Astrocyte (in vitro differentiated cells and primary cell): ENCODE measurements at places on chromosomes 1 and 21. TPM values are rescaled to one million over a fixed set of nuclear protein-coding genes. Genes with fewer than 3 reads are reported as not detected.
A peak's percentile ranks its signal among the peaks of the same experiment; 100 is the strongest.

DNA sequence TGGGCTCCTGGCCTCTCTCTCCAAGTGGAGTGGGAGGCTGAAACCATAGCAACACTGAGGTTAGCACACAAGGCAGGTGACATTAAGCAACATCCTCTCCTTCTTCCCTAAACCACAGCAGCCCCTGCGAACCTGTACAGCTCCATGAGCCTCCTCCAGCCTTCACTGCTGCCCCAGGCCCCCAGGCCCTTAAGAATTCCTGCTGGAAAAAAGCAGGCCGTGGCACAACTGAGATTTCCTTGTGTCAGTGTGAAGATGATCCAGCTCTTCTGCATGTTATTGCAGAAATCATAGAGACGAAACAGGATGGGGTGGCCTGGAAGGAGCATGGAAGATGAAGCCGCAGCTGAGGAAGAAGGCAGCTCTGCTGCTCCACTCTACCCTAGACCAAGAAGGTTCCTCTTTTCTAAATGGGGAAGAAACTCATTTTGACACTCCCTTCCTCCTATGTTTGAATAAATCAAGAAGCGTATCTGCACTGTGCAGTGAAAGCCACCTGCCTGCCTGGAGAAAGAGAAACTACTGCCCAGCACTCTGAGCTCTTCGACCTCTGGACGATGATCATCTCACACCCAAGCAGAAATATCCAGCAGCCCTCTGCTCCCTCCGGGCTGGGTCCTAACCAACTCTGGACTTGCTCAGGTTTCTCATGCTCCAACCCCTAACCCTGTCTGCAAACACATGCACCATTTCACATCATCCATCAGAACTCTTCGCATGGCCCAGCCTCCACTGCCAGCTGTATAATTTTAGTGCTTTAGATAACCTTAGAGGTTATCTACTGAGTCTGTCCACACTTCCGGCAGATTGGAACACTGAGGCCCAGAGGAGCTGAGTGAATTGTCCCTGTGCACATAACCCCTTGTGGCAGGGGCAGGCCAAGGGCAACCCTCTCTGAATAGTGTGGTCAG is 20.7 kb downstream of the SH3BP5L start:
- no peak for DNase-seq

DIO1 gene
- total RNA-seq, result not detected in 2 replicates

DNA sequence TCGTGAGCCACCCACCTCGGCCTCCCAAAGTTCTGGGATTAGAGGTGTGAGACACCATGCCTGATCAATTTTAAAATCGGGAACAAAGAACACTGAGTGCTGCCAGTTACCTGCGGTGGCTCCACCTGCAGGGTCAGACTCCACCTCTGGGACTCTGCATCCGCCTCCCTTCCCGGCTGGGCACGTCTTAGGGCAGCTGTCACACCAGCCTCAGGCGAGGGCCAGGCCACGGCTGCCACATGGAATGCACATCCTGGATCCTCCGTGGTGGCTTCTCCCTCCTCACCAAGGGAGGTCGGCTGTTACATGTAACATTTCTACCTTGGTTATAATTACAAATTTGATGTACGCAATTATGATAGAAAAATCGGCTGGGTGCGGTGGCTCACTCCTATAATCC is 5.9 kb upstream of the MXRA8 start:
- DNase-seq, result no peak

DNA sequence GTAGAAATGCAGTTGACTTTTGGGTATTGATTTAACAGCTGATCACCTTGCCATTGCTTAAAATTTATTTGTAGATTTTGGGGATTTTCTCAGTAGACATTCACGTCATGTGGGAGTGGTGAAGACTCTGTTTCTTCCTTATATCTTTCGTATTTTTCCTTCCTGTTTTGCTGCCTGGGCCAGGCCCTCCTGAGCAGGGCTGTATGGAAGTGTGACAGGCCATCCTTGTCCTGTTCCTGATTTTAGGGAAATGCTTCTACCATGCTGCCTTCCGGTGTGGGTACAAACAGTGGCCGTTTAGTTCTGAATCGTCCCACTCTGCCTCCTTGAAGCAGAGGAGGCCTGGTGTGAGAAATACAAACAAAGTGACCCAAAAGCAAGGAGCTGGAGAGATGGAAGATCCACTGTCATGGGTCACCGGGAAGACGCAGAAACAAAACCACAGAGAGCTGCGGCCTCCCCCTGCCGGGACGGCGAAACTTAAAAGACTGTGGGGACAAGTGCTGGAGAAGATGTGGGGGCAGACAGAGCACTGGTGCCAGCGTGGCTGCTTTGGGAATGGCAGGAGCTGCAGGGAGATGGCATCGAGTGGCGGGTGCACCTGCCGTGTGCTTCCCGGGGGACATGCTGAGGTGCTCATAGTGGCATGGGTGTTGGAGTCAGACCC is 7.6 kb downstream of the AGPAT3 start:
- DNase-seq, result no peak

S100A7 gene
- total RNA-seq, result not detected in 2 replicates

NUDT4B gene
- 0.79 and 1.2 TPM in 2 replicates for total RNA-seq

GRCh38 chr1:159921700-159922504 is 3.4 kb downstream of the TAGLN2 start:
- peak; percentile 53 for DNase-seq

KLF17 gene
- total RNA-seq, result 0.09 TPM in 1 of 2 replicates, not detected in the other

NKAIN1 gene
- total RNA-seq, result 5.6 and 6.8 TPM in 2 replicates

MYOM3 gene
- 1.0 and 1.4 TPM in 2 replicates for total RNA-seq

GRCh38 chr1:59971464-59971911 is 44.9 kb upstream of the CYP2J2 start:
- DNase-seq, result no peak

DNA sequence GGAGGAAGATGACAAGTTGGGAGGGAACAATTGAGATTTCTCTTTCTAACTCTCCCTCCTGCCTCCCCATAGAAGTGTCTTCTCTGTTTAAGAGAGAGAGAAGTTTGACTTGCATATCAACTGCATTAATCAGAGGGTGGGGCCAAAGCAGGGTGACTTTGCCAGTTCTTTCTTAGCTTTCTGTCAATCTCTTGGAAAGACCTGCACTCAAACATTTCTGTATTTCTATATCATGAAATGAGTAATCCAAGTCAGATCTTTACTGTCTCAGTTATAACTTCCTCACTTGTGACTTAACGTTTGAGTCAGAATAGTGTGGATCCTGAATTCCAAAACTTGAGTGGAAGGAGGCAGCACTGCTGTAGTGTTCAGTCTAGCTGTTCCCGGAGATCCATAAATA is 180.8 kb upstream of the KCNK2 start:
- peak; percentile 67 for DNase-seq

LRP8 gene
- total RNA-seq, result 12.8 and 13.9 TPM in 2 replicates

- DNase-seq, result no peak
These were observed 322.8 kb downstream of the TTLL7 start for GRCh38 chr1:83676106-83676505.

GRCh38 chr1:103108376-103109150 is at the start of gene COL11A1:
Gene COL11A1, minus strand, starts transcription at chr1:103108522. Its CDS starts 344 bp downstream, at chr1:103108178.
- peak; percentile 56 for DNase-seq

EDN2 gene
- total RNA-seq, result 0.45 TPM in 1 of 2 replicates, not detected in the other

GRIK3 gene
- 0.12 and 0.16 TPM in 2 replicates for total RNA-seq

DNA sequence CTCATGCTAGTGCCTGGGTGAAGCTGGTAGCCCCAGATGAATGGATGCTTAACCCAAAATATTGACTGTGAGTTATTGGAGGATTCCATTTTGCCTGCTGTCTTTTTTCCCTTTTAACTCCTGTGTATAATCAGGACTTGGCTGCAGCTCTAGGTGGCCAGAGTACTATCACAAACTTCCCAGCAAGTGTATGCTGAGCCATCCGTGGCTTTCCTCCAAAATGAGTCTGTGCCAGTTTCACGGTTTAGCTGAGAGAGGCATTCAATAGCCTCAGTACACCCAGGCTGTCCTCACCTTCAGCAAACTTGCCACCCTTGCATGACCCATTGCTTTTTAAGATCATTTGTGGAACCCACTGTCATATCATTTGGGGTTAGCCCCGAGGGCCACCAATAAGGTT is 5.3 kb upstream of the DPT start:
- no peak for DNase-seq

GUCA2A gene
- total RNA-seq, result not detected in 2 replicates

GRCh38 chr1:35915693-35916092 is 15.2 kb upstream of the AGO3 start:
- DNase-seq, result no peak

- no peak for DNase-seq
These were observed 26.6 kb downstream of the ABCG1 start for GRCh38 chr21:42245331-42246193.

IL22RA1 gene
- not detected in 2 replicates for total RNA-seq

GRCh38 chr1:169060043-169060722 is 46.3 kb upstream of the ATP1B1 start:
- no peak for DNase-seq

- DNase-seq, result no peak
These were observed 651.8 kb downstream of the LMO4 start for GRCh38 chr1:87980494-87980893.

DNA sequence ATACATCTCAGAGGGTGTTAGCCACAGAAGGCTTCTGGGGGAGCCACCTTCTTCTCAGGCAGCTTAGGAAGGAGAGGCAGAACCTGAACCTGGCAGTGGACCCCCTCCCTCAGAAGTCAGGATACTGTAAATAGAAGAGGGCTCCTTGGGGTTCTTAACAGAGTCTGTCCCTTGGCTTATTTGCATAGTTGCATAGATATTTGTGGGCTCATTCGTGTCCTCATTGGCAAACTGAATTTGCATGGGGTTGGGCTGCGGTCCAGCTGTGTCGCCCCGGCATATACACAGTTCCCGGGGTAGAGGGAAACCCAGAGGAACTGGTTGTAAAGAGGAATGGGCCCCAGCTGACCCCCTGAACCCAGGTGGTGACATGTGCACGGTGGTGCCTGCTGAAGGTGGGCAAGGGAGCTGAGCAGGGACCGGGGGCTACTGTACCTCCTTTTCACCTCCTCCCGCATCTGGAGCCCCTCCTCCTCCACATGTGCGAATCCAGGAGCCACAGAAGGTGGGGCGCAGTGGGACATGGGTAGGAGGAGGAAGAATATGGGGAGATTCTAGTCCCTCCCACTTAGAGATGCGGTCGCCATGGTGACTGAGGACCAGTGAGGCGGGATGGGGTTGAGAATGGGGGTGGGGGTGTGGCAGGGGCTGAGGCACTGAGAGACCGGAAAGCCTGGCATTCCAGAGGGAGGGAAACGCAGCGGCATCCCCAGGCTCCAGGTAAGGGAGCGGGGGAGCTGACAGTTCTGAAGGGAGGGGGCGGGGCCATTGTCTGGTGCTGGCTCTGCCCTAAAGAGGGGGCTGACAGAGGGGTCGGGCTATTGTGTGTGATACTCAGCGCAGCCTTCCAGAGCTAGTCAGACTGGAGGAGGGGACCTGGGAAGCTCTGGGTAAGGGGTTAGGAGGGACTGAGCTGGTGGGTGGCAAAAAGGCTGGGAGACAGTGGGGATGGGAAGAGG is 3.7 kb upstream of the SEMA4A start:
- no peak for DNase-seq

- DNase-seq, result no peak
These were observed 59.4 kb upstream of the GNG4 start for GRCh38 chr1:235709018-235709417.

DNA sequence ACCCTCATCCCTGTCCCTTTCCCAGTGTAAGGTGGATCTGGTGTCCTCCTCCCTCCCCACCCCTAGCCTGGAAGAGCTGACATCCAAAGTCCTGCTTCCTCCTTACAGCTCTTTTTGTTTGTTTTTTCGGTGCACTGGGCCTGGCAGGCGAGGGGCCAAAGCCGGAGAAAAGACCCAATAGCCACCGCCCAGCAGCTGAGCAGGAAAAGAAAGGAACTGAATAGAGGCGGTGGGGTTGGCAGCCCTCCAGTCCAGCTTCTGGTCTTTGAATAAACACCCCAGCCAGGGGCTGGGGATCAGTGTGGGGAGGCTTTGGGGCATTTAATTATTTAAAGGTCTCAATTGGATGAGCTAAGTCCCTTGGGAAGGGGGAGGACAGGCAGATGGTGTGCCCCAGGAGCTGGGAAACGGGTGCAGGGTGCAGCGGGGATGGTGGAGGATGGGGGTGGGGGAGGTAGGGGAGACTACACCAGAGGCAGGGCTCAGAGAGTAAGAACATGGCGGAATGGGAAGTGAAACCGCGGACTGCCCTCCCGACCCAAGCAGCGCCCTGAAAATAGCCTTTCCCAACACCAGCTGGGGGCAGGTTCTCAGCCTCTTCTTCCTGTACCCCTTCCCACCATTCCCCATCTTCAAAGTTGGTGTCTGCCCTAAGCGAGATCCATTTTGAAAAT is 20.2 kb downstream of the BTG2 start:
- no peak for DNase-seq

- DNase-seq, result no peak
These were observed 11.3 kb upstream of the HEATR1 start for GRCh38 chr1:236615399-236616148.

DNA sequence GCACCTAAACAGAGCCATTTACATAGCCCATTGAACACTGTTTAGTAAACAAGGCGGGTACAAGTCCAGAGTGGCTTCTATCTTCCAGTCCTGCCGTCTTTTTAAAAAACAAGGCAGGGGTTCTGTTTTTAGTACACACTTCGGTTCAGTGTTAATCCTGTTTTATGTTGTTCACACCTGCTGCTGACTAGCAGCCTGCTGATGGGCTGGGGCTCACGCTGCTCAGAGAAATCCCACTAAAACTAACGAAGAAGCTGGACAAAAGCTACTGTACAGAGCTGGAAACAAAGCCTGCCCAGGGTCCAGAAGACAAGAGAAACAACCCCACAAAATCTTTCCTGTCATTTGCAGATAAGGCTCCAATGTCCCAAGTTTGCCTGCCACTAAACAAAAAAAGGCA is 13.2 kb downstream of the ESRRG start:
- DNase-seq, result no peak
